Vagina (tissue), 2 donors: ENCODE measurements at places on chromosomes 2 and 18. TPM values are rescaled to one million over a fixed set of nuclear protein-coding genes. Genes with fewer than 3 reads are reported as not detected.

POTEI gene
- total RNA-seq: not detected

RAB17 gene
- total RNA-seq: not detected

GRCh38 chr2:239058766-239059165 is 210.9 kb downstream of the TWIST2 start:
- no peaks in the 10 kb centered on the region for H3K36me3 ChIP-seq
- DNase-seq: no peak
- H3K27ac ChIP-seq: no peak overlapping the region
- H3K4me1 ChIP-seq: no peaks in the 10 kb centered on the region
- no peak overlapping the region for H3K4me3 ChIP-seq

GRCh38 chr2:13996527-13996926 is 636.0 kb upstream of the LRATD1 start:
- DNase-seq: no peak
- no peak overlapping the region for H3K4me3 ChIP-seq
- H3K27ac ChIP-seq: no peak overlapping the region
- no peaks in the 10 kb centered on the region for H3K4me1 ChIP-seq

- no peaks in the 10 kb centered on the region for H3K27me3 ChIP-seq
- no peak for DNase-seq
- H3K4me3 ChIP-seq: no peak overlapping the region
- H3K4me1 ChIP-seq: no peaks in the 10 kb centered on the region
- H3K36me3 ChIP-seq: no peaks in the 10 kb centered on the region
Measured at GRCh38 chr18:68837665-68838451, 40.0 kb downstream of the CCDC102B start.

- no peak overlapping the region for H3K27ac ChIP-seq
- H3K36me3 ChIP-seq: no peaks in the 10 kb centered on the region
- peaks cover 28% of the 10 kb centered on the region for H3K4me1 ChIP-seq
- no peak overlapping the region for H3K4me3 ChIP-seq
Measured at GRCh38 chr2:176501617-176502016, 232.4 kb downstream of the MTX2 start.

GRCh38 chr2:98348066-98348561 is 1.9 kb downstream of the CNGA3 start:
- H3K27ac ChIP-seq: no peak overlapping the region
- no peak for DNase-seq
- H3K4me3 ChIP-seq: no peak overlapping the region
- H3K4me1 ChIP-seq: peaks cover 14% of the 10 kb centered on the region

DNA sequence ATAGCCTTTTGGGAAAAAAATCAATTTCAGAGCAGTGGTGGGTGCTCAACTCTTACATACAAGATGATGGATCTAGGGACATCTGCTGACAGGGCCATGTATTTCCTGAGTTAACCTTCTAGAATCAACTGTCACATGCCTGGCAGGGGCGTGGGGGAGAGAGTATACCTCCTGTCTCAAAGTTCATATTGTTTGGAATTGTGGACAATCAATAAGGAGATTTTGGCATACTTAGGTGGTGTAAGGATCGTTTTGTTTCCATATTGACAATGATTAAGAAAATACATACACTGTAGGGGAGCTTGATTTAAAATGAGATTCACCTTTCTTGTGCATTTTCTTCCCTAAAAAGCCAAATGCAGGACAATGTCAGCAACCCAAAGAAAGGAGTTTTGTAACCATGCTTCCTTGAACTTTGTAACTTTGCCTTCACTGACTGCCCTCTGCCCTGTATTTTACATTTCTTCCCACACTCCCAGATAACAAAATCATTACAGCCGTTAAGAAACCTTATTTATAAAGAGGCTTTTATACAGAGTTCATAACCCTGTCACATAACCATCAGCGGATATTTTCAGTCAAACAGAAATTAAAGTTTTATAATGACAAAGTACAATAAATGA is 88.4 kb downstream of the MEP1B start:
- no peaks in the 10 kb centered on the region for H3K27me3 ChIP-seq
- DNase-seq: no peak
- H3K4me3 ChIP-seq: no peak overlapping the region
- H3K36me3 ChIP-seq: no peaks in the 10 kb centered on the region
- H3K4me1 ChIP-seq: peaks cover 15% of the 10 kb centered on the region

- no peaks in the 10 kb centered on the region for H3K4me1 ChIP-seq
- H3K27ac ChIP-seq: no peak overlapping the region
- H3K27me3 ChIP-seq: no peaks in the 10 kb centered on the region
Measured at GRCh38 chr2:118044103-118044716, 30.3 kb upstream of the CCDC93 start.

- no peak overlapping the region for H3K27ac ChIP-seq
- H3K27me3 ChIP-seq: no peaks in the 10 kb centered on the region
- no peak for DNase-seq
Measured at GRCh38 chr2:164755952-164756351, 85.7 kb downstream of the COBLL1 start.

- H3K27me3 ChIP-seq: no peaks in the 10 kb centered on the region
- H3K4me3 ChIP-seq: no peak overlapping the region
- no peak for DNase-seq
Measured at GRCh38 chr2:235106874-235107639, 155.2 kb downstream of the SH3BP4 start.

- H3K4me1 ChIP-seq: no peaks in the 10 kb centered on the region
- H3K36me3 ChIP-seq: no peaks in the 10 kb centered on the region
- no peaks in the 10 kb centered on the region for H3K27me3 ChIP-seq
- no peak overlapping the region for H3K27ac ChIP-seq
Measured at GRCh38 chr2:100840519-100840918, 20.6 kb downstream of the NPAS2 start.
